ENCODE measurements at places on chromosomes 2 and 18.

GRCh38 chr2:158966312-158966711, 2.1 kb upstream of the TANC1 start:
- no peak for DNase-seq

- DNase-seq: no peak
Measured at GRCh38 chr2:237596520-237597195, 6.1 kb upstream of the RAB17 start.

DNA sequence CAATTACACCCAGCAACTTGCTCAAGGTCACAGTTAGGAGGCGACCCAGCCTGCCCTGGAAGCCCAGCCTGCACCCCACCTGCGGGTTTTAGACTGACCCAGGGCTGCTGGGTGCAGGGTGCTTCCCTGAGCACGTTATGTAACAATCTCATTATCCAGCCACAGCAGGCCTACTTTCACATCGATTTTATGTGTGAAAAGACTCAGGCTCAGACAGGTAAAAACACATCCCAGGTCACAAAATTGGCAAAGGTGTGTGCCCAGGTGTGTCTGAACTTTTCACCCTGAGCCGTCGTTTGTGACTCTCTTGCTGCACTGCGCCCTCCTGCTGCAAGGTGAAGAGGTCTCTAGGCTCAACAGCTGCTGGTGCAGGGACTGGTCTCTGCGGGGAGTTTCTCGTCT, 668.2 kb upstream of the HS6ST1 start:
- DNase-seq: no peak

DNA sequence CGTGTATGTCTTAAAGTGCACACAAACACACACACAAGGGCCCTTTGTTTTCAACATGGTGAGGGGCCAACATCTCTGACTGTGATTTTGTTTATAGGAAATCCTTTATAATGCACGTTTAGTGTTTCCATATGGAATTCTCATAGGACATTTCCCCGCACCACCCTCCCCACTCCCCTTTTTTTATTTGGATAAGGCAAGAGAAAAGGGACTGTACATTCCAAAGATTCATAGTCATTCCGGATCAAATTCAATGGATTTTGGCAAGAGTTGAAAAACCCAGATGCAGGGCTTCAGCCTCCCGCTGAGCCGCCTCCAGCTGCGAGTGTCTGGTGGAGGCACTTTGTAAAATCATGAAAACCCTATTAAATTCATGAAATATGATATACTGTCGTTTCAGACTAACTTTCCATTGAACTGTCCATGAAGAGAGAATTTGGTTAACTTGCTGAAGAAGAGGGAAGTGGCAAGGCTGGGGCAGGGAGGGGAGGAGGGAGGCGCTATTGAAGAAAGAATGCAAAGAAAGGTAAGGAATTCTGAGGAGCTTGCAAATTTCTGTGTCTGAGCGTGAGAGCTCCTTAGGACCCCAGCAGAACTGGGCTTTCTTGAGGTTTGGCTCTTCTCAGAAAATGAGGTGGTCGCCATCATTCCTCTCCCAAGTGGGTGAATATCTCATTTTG, 25.8 kb upstream of the SLC14A2 start:
- no peak for DNase-seq

- no peak for DNase-seq
Measured at GRCh38 chr18:49884959-49885358, 71.6 kb upstream of the ACAA2 start.

- no peak for DNase-seq
Measured at GRCh38 chr2:80280598-80280997, 24.0 kb downstream of the LRRTM1 start.

DNA sequence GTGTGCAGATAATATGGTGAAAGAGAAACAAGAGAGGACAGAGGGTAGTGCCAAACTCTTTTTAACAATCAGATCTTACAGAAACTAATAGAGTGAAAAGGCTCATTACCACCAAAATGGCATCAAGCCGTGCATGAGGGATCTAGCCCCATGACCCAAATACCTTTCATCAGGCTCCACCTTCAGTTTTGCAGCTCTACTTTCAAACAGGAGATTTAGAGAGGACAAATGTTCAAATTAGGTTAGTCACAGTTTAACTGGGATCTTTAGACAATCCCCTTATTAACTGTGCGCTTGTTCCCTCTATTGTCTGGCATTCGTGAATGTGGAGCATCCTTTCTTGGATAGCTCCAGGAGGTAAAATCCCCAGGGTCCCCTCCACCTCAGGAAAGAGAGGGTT, 1209.3 kb upstream of the CHAC2 start:
- no peak for DNase-seq

- no peak for DNase-seq
Measured at GRCh38 chr2:48240912-48241311, 289.0 kb upstream of the STON1 start.

GRCh38 chr18:44893045-44893706, 212.5 kb downstream of the SETBP1 start:
- no peak for DNase-seq

GRCh38 chr2:211237586-211238275, 681.3 kb downstream of the CPS1 start:
- DNase-seq: no peak

DNA sequence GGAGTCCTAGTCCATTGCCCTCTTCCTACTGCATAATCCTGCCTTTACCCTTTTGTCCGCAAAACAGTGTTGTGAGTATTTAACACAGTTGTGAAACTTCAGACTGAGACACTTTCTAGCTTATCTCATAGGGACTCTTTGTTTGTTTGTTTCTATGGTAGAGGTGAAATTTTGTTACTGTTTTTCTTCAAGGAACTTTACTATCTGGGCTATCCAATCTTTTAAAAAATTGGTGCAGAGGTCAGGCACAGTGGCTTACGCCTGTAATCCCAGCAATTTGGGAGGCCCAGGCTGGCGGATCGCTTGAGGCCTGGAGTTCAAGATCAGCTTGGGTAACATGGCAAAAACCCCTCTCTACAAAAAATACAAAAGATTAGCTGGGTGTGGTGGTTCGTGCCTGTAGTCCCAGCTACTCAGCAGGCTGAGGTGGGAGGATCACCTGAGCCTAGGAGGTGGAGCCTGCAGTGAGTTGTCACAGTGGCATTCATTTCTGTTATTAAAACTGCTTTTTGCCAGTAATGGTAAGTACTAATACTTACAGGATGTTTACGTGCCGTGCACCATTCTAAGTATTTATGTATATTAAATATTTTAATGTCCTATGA, 18.8 kb downstream of the GMCL1 start:
- DNase-seq: no peak

DNA sequence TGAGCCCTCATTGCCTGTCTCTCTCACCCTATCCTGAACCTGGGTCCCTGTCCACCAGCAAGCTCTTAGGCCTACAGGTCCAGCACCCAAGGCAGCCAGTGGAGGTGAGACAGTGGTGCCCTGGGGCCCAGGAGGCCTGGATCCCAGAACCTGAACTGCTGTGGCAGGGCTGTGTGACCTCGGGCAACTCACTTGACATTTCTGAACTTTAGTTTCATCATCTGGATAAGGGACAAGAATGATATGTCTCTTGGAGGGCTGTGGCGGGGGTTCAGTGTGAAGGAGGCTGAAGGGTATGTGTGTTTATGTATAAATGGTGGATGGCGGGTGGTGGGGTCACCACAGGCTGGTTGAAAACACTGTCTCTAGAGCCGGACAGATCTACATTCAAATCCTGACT, 10.9 kb downstream of the CIB4 start:
- DNase-seq: no peak

DNA sequence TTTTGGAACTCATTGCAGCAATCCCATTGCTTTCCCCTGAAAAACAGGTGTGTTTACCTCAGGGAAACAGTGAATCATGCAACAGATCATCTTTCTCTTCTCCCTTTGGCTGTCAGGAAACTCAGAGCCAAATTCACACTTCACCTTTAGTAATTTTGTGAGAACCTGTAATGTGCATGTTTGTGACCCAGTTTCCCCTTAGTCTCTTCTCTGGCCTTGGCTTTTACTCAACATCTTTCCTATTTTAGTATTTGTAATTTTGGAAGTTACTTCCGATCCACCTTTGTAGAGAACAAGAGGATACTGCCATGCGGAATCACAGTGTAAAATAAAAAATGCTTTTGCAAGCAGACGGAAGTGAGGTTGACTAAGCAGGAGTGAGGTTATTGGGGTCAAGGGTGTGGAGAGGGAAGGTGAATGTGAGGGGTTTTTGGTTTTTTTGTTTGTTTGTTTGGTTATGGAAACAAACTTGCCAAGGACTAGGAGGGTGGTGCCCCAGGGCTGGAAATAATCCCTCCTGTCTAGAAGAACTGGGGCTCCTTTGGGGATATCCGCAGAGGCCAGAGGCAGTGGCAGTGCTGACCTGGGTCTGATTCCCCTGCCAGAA, 14.0 kb downstream of the ASPRV1 start:
- DNase-seq: no peak

GRCh38 chr2:100178085-100178788, 35.8 kb upstream of the AFF3 start:
- peak; percentile 55 for DNase-seq

DNA sequence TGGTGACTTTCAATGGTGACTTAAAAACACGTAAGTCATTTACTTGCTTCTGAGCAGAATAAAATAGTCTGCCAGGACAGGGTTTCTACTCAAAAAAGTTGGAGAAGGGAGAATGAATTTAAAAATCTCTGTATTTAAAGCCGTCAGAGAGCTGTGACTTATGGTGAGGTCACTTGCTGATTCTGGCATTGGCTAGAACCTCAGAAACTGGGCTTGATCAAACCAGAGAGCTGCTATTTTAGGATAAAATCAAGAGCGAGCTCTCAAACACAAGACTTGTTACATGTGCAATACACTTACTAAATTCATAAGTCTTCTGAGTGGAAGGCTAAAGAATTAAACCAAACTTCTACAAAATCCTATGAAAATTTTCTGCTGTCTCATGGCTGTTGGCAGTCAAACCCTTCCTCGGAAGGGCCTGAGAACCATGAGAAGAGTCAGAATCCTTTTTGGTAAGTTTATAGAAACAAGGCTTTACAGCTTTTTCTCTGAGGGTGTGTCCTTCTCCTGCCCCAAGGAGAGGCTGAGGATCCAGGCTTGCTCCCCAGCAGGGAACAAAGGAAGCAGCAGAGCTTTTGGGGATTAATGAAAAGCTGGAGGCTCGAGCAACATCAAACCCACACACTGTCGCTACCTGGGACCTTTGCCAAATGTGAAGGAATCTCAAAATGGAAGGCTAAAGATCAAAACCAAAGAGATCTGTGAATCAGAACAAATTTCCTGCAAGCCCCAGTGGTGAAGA, 816.4 kb downstream of the SOCS6 start:
- DNase-seq: no peak

- DNase-seq: no peak
Measured at GRCh38 chr2:119232666-119232993, 9.0 kb downstream of the STEAP3 start.

DNA sequence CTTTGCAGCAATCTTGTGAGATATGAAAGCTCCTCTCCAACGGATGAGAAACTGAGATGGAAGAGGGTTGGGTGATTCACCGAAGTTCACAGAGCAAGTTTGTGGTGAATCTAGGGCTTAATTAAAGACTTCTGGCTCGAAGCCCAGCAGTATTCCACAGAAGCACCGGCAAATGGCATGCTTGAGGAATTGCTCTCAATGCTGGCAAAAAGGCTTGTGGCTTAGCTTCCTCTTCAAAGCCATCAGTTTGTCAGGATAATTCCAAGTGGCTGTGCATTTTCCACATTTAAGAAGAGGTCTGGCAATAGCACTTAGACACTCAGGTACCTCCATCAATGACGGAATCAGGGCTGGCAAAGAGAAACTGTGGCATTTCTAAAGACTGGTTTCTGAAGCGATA, 98.7 kb upstream of the SLC66A3 start:
- DNase-seq: no peak

- DNase-seq: no peak
Measured at GRCh38 chr2:120567128-120567527, 168.5 kb upstream of the GLI2 start.

GRCh38 chr2:147863835-147864234, 19.0 kb downstream of the ACVR2A start:
- DNase-seq: no peak

- no peak for DNase-seq
Measured at GRCh38 chr2:155372969-155373368, 674.5 kb downstream of the KCNJ3 start.

- DNase-seq: no peak
Measured at GRCh38 chr2:3292416-3292815, 85.2 kb downstream of the EIPR1 start.

- DNase-seq: no peak
Measured at GRCh38 chr2:152028182-152028862, 70.5 kb downstream of the CACNB4 start.

- DNase-seq: no peak
Measured at GRCh38 chr2:121570036-121570666, 39.5 kb downstream of the RNU4ATAC start.

DNA sequence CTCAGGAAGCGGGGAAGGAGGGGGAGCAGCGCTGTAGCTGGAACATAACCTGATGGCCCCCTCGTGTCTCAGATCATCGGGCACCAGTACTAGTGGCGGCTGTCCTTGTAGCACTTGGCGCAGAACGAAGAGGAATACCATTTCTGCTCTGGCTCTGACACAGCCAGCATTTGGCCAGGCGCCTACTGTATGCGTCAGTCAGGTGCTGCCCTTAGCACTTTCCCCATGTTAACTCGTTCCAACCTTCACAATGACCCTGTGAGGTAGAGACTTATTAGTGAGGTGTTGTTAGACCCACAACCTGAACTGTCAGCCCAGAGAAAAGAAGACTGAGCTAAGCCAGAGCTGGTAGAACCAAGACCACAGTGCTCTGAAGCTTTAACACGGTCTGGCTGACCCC, 47.7 kb upstream of the EML6 start:
- no peak for DNase-seq

Measured in activated CD4-positive, alpha-beta T cell treated with anti-CD3 and anti-CD28 coated beads for 48 hours (primary cell).